ENCODE measurements at places on chromosomes 7 and 10. TPM values are rescaled to one million over a fixed set of nuclear protein-coding genes. Genes with fewer than 3 reads are reported as not detected.

Gene OR2A5
- total RNA-seq: not detected

Gene NME8
- total RNA-seq: not detected

Gene NKX2-3
- total RNA-seq: not detected

Gene NKX1-2
- total RNA-seq: not detected

Gene KNDC1
- not detected for total RNA-seq

Gene CCAR1
- total RNA-seq: 112 TPM

Gene CPA4
- not detected for total RNA-seq

Gene PANK1
- total RNA-seq: 2.0 TPM

Gene TBATA
- not detected for total RNA-seq

Gene CPEB3
- total RNA-seq: 1.9 TPM

Gene ACSL5
- total RNA-seq: 50.3 TPM

Gene ZCWPW1
- 3.0 TPM for total RNA-seq

Gene GLUD1
- 91.5 TPM for total RNA-seq

Gene TRIM4
- total RNA-seq: 21.8 TPM

Gene PRLHR
- not detected for total RNA-seq

Gene CPA2
- not detected for total RNA-seq

Gene ASB15
- total RNA-seq: not detected

Gene H2BK1
- not detected for total RNA-seq

Gene TMEM139
- total RNA-seq: 2.7 TPM

Gene MLXIPL
- not detected for total RNA-seq

Gene PLCE1
- not detected for total RNA-seq

Gene NPY4R2
- not detected for total RNA-seq

Gene GJD4
- total RNA-seq: not detected

Measured in activated naive CD8-positive, alpha-beta T cell treated with anti-CD3 and anti-CD28 coated beads for 36 hours (primary cell).